ENCODE measurements at places on chromosomes 6 and 20.

- DNase-seq = peak; percentile 53
Observed at GRCh38 chr6:106098383-106099234, 12.5 kb downstream of the PRDM1 start.

DNA sequence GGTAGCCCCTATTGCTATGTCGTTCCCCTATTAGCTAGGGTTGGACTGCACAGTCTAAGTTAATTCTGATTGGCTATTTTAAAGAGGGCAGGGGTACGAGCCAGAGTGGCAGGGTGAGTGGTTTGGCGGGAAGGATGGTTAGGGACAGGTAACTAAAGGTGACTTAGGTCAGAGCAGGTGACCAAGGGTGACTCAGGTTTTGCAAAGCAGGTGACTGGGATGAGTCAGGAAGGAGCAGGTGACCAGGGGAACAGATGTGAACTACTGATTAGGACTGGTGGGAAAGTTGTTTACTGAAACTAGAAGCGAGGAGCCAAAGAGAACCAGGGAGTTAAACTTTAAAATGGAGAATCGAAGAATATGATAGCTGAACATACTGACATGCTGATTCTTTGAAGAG, 295.2 kb downstream of the GJA1 start:
- no peak for DNase-seq

DNA sequence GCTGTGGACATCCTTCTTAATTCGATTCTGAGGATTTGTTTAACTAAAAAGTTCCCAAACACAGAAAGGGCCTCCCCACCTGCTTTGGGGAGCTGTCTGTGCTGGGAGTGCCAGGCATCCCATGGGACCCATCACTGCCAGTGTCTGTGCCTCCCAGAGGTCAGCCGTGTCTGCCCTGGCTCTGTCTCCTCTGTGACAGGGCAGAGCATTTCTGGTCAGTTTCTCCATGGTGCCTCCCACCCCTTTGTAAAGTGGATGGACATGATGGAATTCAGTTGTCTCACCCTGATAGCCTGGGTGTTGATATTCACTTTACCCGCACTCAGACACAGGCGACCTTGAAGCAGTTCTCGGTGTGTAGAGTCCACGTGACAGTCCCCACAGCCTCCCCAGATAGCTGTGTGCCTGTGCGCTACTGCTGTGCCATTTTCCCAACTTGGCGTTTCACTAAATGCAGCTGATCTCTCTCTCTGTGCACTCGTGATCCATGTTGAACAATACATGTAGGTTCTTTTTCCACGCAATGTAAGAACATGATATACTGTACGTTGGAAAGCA, 70.5 kb downstream of the CDS2 start:
- no peak for DNase-seq

DNA sequence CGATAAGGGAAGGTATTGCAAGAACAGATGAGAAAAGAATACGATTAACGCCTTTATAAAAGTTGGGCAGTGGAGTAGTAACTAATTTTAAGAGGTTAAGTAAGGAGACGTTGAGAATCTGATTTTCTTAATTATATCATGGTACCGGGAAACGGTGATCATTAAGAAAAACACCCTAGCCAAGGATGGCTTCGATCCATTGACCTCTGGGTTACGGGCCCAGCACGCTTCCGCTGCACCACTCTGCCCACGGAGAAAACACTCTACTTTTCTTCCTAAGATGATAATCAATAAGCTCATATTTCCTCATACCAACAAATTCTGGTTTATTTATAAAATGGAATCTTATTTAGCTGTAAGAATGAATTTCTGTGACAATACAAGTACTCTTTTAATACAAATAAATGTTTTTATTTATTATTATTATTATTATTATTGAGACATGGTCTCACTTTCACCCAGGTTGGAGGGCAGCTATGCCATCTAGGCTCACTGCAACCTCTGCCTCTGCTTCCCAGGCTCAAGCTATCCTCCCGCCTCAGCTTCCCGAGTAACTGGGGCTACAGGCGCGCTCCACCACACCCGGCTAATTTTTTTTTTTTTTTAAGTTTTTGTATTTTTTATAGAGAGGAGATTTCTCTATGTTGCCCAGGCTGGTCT, 8.3 kb downstream of the POM121L2 start:
- DNase-seq = no peak

- no peak for DNase-seq
Observed at GRCh38 chr6:71204741-71205140, 83.9 kb upstream of the OGFRL1 start.

DNA sequence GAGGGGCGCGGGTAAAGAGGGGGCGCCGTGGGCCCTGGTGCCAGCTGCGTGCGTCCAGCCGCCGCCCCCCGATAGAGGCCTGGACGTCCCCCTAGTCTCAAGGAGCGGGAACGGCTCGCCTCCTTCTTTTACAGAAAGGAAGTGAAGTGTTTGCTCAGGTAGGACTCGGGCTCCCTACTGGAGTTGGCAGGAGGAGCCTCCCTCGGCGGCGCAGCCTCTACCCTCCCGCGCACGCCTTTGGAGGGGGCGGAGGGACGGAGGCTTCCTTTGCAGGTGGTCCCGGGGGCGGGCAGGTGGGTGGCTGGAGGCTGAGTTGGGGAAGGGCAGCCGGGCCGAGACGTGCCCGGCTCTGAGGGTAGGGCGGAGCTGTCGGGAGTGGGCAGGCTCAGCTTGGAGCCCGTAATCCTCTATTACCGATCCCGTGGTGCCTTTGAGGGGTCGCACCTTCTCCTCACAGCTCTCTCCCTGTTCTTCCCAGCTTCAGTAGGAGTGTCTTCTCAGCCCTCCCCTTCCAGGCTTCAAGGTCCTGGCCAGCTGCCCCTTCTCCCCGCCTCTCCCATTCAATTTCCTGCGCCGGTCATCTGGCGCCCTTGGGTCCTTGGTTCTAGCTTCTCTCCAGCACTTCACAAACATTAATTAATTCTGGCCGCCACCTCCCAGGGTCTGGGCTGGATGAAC, 728 bp downstream of the ITPR3 start:
- DNase-seq = no peak

GRCh38 chr20:15081261-15081660, 743.8 kb upstream of the FLRT3 start:
- DNase-seq = no peak

DNA sequence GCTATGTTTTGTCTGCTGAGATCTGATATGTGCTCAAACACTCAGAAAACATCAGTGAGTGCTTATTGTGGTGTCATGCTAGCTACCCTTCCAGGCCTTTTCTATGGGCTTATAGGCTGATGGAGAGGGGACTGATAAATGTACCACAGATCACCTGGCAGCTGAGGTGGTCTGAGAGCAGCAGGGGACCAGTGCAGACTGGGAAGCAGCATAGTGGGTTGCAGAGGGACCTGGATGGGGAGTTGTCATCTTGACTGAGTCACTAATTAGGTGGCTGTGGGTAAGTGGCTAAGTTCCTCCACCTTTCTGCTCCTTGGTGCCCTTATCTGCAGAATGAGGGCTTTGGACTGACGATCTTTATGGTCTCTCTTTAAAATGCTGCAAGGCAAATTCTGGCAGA, 2.8 kb downstream of the TMEM200A start:
- no peak for DNase-seq

- no peak for DNase-seq
Observed at GRCh38 chr20:32429343-32429742, 71.2 kb downstream of the ASXL1 start.

GRCh38 chr20:40314278-40314677, 374.8 kb downstream of the MAFB start:
- DNase-seq = no peak

DNA sequence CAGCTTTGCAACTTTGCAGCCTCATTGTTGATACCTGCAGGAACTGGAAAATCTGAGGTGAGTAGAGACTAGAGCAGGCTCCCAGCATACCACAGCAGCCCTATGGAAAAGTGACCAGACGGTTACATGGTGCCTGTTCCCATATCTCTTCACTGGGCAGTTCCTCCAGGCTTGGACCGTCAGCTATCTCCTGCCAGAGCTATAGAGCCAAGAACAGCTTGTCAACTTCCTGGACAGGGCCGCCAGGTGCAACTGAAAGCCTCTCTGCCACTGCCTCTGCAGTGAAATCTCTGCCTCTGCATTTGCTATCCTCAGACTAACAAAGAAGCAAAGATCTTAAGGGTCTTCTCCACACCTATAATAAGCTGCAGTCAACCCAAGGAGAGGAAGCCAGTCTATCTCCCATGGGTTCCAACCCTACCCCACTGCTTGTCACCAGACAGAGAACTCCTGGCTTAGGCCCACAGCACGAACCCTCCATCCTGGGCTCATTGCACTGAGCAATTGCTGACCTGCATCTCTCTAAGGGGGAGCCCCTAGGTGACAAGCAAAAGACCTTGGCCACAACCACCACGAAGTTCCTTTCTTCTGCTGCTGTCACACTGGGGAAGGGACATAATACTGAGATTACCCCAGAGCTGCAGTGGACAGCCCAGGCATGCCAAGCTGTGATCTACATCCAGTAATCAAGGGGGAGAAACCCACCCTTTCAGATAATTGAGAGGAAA, 60.1 kb upstream of the KHDRBS2 start:
- no peak for DNase-seq

GRCh38 chr6:12312736-12313135, 22.6 kb downstream of the EDN1 start:
- no peak for DNase-seq

GRCh38 chr20:41126719-41127118, 10.6 kb upstream of the PLCG1 start:
- no peak for DNase-seq

- DNase-seq = no peak
Observed at GRCh38 chr6:43891072-43891870, 121.3 kb downstream of the VEGFA start.

GRCh38 chr6:12927746-12928145, 211.2 kb downstream of the PHACTR1 start:
- DNase-seq = no peak

DNA sequence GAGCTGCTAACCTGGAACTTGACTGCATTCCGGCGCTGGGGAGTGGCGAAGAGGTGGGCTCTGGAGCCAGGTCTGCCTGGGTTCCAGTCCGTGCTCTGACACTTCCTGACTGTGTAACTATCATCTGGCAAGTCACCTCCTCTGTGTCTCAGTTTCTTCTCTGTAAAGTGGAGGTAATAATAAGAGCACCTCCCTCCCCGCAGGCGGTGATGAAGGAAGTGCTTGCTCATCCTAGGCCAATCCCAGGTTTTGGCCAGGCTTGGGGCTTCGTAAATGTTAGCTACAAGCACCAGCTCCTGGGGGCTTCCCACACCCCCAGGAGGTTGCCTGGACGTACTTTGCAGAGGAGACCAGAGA, 32.8 kb downstream of the SNAI1 start:
- no peak for DNase-seq

- DNase-seq = no peak
Observed at GRCh38 chr20:46279103-46279502, 29.2 kb downstream of the CDH22 start.

- no peak for DNase-seq
Observed at GRCh38 chr6:35236223-35236622, 22.5 kb downstream of the SCUBE3 start.

- no peak for DNase-seq
Observed at GRCh38 chr6:53029257-53029656, 34.2 kb upstream of the GSTA4 start.

GRCh38 chr20:15176929-15177328, 839.5 kb upstream of the FLRT3 start:
- no peak for DNase-seq

- DNase-seq = no peak
Observed at GRCh38 chr20:52814371-52814770, 157.8 kb upstream of the TSHZ2 start.

DNA sequence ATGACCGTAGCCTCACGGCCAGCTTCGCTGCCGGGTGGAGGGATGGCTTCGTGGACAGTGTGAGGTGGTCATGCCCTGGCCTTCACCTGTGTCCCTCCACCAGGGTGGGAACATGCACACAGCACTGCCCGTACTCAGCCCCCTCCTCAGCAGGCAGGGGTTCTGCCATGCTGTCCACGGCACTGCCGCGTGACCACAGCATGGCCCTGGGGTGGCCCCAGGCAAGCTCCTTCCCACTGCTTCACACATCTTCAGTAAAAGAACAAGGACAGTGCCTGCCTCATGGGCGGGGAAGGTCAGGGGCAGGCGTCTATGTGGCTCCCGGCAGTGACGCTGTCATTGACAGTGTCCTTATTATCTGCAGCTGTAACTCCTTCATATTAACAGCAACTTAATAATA, 205.9 kb downstream of the TAF4 start:
- no peak for DNase-seq

DNA sequence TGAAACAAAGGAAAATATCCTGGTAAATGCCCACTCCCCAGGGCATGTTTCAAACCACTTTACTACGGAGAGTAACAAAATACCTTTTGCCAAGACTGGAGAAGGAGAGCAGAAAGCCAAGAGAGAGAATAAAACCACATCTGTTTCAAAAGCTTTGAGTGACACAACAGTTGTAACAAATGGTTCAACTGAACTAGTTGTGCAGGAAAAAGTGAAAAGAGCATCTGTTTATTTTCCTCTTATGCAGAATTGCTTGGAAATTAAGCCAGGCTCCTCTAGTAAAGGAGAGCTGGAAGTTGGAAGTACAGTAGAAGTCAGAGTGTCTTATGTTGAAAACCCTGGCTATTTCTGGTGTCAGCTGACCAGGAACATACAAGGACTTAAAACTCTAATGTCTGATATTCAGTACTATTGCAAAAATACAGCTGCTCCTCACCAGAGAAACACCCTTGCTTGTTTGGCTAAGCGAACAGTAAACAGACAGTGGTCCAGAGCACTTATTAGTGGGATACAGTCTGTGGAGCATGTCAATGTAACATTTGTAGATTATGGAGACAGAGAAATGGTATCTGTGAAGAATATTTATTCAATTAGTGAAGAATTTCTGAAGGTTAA, 2.6 kb downstream of the TDRD6 start:
- DNase-seq = no peak
